ENCODE measurements at places on chromosomes 4 and X.

DNA sequence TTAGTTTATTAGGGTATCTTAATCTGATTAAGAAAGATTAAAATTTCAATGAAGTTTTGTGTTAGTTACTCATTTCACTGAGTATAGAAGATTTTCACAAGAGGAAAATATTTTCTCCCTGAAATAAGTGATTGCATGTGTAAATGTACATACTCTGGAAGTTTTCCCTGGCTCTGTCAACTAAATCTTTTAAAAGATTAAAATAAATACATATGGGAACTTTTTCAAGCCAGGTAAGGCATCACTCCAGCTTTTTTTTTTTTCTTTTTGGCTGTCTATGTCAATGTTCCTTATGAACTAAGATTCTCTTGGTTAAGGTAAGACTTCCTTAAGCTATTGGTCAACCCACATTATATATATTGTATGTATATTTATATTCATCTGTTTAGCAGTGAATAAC lies 117.6 kb downstream of the CBR4 start:
- DNase-seq: no peak

DNA sequence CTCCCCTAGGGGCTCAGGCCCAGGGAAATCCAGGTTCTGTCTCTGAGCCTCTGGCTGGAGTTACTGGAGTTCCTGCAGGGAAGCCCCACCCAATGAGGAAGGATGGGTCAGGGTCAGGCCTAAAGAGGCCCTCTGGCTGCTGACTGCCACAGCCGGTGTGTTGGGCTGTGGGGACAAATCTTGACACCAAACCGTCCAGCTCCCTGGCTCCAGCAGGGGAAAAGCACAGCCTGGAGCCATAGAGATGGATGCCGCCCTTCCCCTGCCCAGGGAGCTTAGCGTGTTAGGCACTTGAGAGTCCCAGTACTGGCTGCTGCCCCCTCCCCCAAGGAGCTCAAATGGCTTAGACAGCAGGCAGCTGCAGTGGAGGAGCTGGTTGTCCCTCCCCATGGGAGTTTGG lies 321.3 kb upstream of the LCORL start:
- no peak for DNase-seq

- no peak for DNase-seq
Measured at GRCh38 chr4:24930151-24930550, 17.3 kb upstream of the CCDC149 start.

DNA sequence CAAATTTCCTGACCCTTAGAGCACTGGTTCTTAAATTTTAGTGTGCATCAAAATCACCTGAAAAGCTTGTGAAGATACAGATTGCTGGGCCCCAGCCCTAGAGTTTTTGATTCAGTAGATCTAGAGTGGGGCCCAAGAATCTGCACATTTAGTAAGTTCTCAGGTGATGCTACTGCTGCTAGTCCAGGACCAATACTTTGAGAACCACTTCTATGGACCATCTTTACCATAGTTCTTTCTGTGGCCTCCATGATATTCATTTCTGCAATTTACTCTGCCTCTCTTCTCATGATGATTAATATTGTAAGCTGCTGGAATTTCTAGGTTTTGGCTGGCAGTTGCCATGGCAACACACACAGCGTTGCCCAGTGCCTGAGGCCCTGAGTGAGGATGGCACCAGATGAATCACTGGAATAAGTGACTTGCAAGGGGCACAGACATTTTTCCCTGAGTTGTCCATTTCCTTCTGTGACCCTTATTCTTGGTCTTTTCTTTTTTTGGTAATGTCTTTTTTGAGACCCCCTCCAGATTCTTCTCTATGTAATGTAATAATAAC lies 83.6 kb downstream of the PPP1R2C start:
- no peak for DNase-seq

- no peak for DNase-seq
Measured at GRCh38 chrX:29237972-29238371, 650.7 kb downstream of the IL1RAPL1 start.

DNA sequence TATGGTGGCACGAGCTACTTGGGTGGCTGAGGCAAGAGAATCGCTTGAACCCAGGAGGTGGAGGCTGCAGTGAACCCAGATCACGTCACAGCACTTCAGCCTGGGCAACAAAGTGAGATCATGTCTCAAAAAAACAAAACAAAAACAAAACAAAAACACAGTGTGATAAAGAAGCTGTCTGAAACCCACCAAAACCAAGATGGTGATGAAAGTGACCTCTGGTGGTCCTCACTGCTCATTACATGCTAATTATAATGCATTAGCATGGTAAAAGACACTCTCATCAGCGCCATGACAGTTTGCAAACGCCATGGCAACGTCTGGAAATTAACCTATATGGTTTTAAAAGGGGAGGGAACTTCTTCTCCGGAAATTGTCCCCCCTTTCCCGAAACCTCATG lies 29.4 kb upstream of the OPHN1 start:
- DNase-seq: no peak

DNA sequence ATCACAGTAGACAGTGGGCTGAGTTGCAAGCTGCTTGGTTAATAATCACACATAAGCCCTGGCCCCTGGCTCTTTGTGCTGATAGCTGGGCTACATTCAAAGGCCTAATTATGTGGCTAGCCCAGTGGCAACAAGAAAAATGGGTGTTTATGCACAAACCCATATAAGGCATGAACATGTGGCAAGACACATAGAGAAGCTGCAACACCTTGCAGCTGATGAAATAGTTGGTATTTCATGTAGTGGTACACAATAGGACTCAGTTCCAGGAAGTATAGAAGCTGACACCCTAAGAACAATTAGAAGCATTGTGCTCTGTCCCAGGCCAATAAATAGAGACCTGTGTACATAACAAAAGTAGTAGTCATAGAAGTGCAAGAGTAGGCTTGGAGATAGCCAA lies 14.6 kb upstream of the ZNF630 start:
- DNase-seq: no peak

GRCh38 chr4:182491719-182492118 lies 248.5 kb downstream of the TENM3 start:
- no peak for DNase-seq

DNA sequence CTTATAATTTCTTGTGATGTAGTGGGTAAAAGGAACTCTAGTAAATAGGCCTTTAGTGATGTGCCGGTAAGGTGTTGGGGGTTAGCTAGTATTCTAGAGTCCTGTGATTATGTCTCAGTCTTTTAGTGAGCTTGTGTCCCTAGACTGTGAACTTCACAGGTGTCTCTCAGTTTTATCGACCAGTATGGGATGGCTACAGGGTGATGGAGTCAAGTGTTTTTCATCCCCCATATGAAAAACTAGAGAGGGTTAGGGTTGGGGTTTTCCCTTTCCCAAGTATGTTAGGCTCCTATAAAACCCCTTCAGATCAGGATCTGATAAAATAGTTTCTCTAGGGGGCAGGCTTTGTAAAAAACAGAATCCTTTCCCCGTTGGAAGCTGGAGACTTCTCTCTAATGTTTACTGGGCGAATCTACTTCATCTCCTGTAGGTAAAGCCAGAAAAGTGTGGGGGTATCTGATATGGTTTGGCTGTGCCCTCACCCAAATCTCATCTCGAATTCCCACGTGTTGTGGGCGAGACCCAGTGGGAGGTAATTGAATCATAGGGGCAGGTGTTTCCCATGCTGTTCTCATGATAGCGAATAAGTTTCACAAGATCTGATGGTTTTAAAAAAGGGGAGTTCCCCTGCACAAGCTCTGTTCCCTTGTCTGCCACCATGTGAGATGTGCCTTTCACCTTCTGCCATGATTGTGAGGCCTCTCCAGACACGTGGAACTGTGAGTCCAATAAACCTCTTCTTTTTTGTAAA lies 120.8 kb downstream of the DTHD1 start:
- no peak for DNase-seq

GRCh38 chr4:100716416-100716815 lies 198.6 kb upstream of the EMCN start:
- no peak for DNase-seq

GRCh38 chr4:112057470-112057869 lies 87.8 kb upstream of the FAM241A start:
- DNase-seq: no peak

DNA sequence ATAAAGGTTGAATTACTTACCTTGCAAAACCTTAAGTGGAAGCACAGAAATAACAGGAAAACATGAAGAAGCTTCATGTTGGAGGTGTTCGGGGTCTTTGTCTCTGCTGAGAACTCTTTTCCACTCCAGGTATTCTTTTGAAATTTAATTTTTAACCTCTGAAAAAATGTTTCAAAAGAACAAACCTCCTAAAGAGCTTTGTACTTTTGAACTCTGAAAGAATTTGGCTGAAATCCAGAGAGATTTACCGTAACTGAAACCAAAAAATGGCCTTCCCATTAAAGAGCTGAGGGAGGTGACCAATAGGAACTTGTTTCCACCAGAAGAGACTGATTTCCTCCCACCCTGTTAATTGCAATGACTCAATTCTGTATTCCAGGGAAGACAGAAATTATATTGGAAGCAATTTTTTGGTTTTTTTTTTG lies at the start of gene CFI:
Gene CFI (minus strand): TSS at position 105 of the 425 bp plus-strand sequence. CDS start 28 bp downstream, at position 77.
- no peak for DNase-seq

DNA sequence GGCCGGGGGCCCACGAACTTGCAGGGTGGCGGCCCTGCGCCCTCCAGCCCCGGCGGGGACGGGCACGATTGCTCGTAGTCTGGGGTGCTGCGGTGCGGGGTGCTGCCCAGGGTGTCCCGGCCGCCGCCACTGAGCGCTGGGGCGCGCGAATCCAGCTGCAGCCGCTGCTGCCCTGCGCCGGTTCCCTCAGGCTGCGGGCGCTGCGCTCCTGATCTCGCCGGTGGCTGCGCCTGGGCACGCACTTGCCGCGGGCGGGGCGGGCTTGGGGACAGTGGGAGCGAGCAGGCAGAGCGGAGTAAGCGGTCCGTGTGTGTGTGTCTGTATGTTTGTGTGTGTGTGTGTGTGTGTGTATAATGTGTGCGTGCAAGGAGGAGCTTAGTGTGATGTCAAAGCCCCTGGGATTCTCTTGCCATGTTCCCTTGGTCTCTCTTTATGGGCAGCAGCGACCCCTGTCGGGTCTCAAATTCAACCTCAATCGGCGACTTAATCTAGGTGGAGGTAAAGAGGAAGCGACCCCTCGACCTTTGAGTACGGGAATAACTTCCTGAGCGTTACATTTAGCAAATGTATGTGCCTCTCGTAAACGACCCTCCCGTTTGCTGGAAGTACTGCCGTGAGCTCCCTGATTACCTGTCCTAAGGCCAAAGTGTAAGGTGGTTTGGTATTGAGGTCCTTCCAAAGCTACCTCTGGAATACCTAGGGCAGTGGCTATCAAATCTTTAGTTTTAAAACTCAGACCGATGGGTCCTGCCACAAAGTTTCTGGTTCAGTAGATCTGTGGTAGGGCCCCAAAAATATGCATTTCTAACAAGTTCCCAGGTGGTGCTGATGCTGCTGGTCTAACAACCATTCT lies at the start of gene RNF150:
Gene RNF150 (minus strand): TSS at position 324 of the 853 bp plus-strand sequence.
- DNase-seq: no peak

DNA sequence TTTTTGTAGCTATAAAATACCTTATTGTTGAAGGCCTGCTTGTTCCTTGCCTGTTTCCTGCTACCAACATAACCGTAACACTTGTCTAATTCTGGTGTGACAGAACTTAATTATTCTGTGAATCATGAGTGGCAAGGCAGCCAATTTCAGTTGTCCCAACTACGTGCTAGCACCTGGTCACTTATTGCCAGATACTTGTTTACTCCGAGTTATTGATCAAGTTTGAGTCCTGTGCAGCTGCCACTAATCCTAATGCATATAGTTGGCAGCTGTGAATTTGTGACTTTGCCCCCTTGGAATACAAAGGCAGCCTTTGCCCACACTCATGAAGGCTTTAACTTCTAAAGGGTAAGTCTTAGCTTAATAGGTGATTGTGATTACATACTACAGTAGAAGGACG lies 7.8 kb upstream of the RNF128 start:
- DNase-seq: no peak

DNA sequence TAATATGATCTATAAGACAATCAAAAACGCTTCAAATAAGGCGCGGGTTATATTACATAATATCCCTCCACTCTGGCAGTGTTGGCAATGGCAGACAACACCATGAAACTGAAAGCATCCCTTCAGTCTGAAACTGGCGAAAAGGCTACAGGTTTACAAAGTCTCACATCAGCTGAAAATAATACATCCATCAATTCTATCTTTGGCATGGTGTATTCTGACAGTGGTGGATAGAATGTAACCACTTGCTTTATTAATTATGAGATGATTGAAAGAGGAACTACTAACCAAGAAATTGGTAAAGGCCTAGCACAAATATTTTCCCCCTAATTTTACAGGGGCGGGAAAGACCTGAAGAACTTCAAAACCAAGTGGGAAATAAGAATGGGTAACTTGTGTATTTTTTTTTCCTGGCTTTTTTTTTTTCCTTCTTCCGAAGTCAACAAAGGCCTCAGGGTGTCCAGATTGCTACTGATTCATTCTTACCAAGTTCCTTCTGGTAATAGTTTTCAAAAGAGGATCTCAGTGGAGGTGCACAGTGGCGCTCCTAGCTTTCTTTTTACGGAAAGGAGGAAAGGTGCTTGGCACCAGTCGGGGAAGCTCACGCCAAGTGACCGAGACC lies 728 bp downstream of the UBA6 start:
- DNase-seq: no peak

- DNase-seq: no peak
Measured at GRCh38 chr4:118033148-118034052, 886 bp upstream of the NDST3 start.

- DNase-seq: no peak
Measured at GRCh38 chrX:41457613-41458192, 10.6 kb downstream of the NYX start.

DNA sequence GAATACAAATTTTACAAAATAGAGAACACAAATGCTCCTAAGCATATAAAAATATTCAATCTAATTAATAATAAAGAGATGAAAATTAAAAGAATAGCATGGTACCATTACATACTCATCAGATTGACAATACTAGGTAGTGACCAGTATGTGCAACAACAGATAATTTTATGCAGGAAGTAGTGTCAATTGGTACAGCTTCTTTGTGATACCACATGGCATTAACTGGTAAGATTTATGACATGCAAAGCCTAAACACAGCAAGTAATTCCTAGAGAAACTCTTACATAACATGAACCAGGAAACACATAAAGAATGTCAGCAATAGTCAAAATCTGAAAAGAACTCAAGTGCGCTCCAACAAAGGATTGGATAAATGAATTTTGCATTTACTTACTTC lies 26.3 kb downstream of the CXCL2 start:
- DNase-seq: no peak

GRCh38 chr4:42654631-42655268 lies 2.2 kb downstream of the ATP8A1 start:
- no peak for DNase-seq

- no peak for DNase-seq
Measured at GRCh38 chrX:119455264-119455663, 13.0 kb upstream of the SLC25A5 start.

- DNase-seq: no peak
Measured at GRCh38 chrX:47807548-47807947, 29.2 kb upstream of the ZNF81 start.

- no peak for DNase-seq
Measured at GRCh38 chr4:86848732-86849619, at the start of gene SLC10A6. TSS of gene SLC10A6 (minus strand) at chr4:86849384. CDS start at chr4:86849115, 269 bp downstream.

DNA sequence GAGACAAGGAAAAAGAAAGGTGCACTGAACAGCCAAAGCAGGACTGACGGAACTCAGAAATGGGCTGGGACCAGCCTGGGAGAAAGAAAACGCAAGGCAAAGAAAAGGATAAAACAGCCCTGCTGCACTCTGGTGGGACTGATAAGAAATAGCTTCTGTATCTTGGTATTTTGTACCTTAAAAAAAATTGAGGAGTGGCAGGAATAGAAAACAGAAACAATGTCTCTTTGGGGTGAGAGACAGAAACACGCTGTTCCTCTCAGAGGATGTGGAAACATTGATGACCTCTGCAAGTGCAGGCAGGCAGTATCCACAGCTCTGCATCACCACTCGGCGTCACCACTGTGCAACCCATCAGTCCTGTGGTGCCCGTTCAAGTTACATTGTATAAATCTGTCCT lies 152.5 kb upstream of the SPRY1 start:
- DNase-seq: no peak
